Cardiac fibroblast (primary cell): ENCODE measurements at places on chromosomes 16 and 17.

- DNase-seq, result no peak
These were observed 3.3 kb downstream of the SLX4 start for GRCh38 chr16:3608069-3608468.

DNA sequence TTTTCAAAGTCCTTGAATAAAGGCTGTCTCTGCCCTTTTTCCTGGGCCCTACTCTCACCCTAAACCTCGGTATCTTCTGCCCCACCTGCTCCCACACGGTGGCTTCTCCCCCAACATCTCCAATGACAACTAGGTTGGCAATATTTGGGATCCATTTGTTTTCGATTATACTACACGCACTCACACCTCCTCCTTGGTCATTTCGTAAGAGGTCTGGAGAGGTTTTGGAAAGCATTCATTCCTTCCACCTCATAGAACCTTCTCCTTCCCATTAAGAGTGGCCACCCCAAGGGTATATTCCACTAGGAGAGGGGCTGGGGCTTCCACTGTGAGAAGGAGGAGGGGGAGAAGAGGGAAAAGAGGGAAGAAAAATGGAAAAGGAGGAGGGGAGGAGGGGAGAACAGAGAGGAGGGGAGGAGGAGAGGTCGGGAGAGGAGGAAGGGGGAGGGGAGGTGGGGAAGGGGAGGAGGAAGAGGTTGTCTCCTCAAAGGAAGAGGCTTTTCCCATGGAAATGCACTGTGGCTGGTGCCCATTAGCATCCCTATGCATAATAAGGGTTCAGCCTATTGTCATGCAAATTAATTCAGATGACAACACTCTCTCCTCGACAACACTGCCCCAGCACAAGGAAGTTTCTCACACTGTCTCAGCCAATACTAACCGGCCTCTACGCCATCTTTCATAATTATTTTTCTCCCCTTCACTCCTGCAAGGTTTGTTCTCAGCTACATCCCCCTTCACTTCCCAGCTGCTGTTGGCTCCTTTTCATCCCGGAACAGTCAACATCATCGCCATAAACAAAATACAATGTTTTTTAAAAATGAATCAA, 30.0 kb downstream of the SOX9 start:
- no peak for DNase-seq

DNA sequence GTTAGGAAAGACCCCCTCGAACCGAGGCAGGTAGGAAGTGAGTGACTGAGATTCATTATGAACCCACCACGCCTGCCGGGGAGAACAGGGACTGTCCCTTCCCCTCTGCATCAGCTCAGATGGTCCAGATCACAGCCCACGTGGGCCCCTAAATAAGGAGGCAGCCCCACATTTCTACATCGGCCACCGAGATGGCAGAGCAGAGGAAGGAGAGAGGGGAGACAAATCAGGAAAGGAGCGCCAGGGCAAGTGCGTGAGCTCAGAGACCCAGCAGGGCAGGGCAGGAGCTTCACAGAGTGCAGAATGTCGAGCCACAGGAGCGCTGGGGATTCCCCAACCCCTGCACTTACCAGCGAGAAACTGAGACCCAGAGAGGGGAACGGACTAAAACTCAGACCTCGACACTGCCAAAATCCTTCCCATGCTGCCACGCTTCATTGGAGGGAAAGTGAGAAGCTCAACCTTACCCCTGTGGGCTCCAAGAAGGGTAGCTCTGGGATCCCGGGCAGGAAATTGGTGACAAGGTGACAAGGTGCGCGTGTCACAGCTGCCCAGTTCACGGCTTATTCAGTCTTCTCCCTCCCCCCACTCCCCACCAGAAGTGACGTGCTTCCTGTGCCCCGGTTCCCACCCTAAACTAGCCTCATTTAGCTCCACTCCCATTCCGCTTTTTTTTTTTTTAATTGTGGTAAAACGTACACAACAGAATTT, at the start of gene ICAM2:
ICAM2 (minus strand) TSS at position 578 of the 711 bp plus-strand sequence. CDS start 13,942 bp downstream, outside the sequence.
- DNase-seq, result no peak

GRCh38 chr16:78889346-78889745, 711.2 kb downstream of the MAF start:
- DNase-seq, result no peak

DNA sequence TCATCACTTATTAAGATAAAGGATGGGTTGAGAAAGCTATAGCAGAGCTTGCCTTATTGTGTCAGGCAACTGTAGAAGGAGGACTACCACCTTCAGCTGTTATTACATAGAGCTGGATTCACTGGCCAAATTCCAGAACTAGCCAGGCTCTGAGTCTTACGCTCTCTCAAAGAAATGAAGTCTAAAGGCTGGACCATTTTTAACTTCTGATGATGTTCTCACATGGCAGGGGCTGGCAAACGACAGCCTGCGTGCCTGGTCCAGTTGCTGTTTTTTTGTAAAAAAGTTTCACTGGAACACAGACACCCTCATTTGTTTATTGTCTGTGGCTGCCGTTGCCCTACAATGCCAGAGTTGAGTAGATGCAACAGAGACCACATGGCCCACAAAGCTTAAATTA, 21.2 kb downstream of the TRAF4 start:
- DNase-seq, result no peak

- DNase-seq, result no peak
These were observed 49.9 kb upstream of the CPNE2 start for GRCh38 chr16:57042157-57043111.

GRCh38 chr16:495127-495748, 32.3 kb upstream of the CAPN15 start:
- DNase-seq, result peak; percentile 66

DNA sequence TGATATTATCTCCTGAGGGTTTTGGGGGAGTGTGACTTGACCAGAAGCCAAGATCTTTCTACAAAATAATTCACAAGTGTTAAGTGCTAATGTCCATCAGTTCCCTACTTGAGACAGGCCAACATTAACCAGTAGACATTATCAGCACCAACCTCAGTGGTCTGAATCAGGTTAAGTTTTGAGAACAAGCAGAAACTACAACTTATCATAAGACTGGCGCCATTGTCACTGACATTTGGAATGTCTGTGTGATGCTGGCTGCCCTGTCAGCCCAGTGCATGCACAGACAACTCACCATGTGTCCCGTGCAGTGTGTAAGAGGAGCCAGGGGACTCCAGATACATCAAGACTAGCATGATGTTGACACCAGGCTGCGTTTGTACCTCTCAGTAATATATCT, 76.8 kb downstream of the CCDC182 start:
- no peak for DNase-seq

GRCh38 chr17:80860101-80860671, 131.5 kb upstream of the CHMP6 start:
- DNase-seq, result no peak

GRCh38 chr16:4652561-4652960, 27.9 kb downstream of the MGRN1 start:
- no peak for DNase-seq

GRCh38 chr17:80920441-80920840, 71.2 kb upstream of the CHMP6 start:
- DNase-seq, result peak; percentile 71

- DNase-seq, result no peak
These were observed 3.2 kb downstream of the ACLY start for GRCh38 chr17:41915566-41915965.

- no peak for DNase-seq
These were observed 75.8 kb downstream of the WWOX start for GRCh38 chr16:78175287-78175686.

DNA sequence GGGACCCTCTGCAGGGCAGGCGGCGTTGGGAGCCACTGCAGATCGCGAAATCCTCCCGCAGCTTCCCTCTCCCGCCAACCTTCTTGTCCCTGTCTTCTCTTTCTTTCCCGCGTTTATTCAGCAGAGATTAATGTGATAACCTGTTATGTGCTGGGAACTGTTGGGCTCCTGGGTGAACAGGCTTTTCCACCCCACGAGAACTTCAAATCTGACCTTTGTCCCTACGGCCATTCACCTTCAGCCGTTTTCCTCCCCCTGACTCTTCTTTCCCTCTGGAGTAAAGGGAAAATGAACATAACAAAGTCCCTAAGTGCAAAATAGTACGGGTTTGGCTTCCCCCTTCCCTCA, 15.2 kb upstream of the KPNA2 start:
- DNase-seq, result no peak

DNA sequence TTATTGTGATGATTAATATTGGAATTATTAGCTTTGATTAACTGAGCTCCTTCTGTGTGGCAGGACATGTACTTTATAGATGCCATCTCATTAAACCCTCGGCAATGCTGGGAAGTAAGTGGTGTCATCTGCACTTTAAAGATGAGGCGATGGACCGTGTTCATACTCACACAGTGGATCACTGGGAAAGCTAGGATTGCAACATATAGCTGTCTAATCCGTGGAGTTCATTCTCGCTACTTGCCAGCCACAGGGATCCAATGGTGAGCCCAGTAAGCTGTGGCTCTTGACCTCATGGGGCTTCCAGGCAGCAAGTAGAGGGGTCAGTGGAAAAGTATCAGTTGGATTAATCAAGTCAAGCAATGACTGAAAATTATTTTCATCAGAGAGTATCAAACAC, 587.9 kb downstream of the CDH13 start:
- DNase-seq, result no peak

DNA sequence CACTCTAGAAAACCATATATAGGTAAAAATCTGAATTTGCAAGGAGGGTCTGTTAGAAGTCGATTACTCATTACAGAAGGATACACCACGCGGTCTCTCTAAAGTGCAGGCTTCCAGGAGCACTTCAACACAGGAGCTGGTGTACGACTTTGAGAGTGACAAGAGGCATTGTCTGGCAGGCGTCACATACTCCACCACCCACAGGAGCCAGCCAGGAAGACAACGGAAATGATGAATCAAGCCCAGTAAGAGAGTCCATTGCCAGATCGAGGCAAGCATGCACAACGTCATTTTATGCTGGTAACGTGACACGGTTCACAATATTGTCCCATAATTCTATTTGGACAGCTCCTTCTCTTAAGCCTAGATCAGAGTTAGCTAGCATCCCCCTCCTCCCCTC, 15.0 kb upstream of the CACNG4 start:
- no peak for DNase-seq

GRCh38 chr16:74776926-74777325, 2.3 kb upstream of the FA2H start:
- DNase-seq, result no peak

DNA sequence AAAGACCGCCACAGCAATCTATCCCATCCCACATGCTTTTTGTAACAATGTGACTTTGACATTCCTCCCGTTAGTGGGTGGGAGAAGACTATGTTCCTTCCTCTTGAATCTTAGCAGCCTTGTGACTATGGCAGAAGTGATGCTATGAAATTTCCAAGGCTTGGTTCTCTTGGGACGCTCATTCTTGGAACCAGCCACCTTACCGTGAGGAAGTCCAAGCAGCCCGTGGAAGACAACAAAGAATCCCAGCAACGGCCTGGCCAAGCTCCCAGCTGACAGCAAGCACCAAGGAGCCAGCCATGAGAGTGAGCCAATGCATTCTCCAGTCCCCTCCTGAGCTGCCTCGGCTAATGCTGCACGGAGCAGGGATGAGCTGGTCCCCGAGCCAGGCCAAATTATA, 62.3 kb downstream of the VPS53 start:
- no peak for DNase-seq

DNA sequence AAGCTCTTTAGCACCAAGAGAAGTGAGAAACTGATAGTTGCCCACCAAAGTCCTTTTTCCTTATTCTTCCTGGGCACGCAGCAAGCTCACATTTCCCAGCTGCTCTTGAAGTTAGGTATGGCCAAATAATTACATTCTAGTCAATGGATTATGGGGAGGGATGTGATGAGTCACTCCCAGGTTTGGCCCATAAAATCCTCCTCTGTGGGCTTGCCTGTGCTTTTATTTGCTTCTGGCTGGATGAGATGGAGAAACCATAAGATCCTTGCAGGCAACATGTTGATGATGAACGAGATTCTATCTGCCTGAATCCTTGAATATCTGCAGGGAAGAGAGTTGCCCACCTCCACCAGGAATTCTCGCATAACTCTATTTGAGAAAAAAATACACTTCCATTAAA, 568.3 kb upstream of the SALL1 start:
- DNase-seq, result no peak

DNA sequence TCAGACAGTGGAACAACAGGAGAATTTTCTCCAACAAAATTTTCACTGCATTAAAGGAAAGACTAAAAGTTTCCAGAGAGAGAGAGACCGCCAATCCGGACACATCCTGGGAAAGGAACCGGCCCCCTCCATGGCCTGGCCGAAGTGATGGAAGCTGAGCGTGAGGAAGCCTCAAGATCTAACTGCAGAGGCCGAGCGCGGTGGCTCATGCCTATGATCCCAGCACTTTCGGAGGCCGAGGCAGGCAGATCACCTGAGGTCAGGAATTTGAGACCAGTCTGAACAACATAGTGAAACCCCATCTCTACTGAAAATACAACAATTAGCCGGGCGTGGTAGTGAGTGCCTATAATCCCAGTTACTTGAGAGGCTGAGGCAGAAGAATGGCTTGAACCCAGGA, 3.9 kb downstream of the CTRB2 start:
- no peak for DNase-seq

DNA sequence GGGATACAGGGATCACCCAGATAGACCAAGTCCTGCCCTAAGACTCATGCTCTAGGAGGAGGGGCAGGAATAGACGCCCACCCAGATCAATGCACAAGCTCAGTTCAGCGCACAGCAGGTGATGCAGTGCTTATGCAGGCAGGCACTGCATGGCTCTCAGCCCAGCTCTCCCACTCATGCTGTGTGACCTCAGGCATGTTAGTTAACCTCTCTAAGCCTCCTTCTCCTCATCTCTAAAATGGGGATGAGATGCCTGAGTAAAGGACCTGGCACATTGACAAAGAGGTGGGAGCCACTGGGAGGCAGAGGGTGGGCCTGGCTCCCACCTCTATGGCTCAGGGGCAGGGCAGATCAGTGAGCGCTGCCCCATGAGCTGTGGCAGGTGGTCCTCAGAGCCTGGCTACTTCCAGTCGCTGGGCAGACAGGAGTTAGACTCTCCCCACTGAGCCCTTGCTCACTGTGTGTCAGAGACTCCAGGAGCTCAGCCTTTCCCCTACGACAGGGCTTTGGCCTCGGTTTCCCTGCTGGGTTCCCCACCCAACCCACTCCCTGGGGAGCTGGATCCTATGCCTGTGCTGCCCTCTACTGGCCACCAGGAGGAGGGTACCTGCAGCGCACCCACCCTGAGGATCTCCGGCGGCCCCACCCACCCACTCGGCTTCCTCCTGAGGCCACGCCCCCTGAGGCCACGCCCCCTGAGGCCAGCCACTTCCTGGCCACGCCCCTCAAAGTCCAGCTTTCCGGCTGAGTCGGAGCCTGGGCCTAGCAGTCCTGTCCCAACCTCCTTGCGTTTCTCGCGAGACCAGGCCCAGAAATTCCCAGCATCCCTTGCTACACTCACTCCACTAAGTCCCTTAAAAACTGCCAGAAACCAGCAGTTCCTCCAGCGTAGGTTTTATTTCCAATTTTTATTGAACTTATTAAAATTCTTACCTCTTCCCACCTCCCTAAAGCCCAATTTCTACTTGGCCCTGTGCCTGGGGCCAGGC, 196.1 kb downstream of the GSG1L start:
- peak; percentile 83 for DNase-seq

GRCh38 chr16:10552998-10553491, 27.4 kb downstream of the EMP2 start:
- DNase-seq, result no peak

- DNase-seq, result peak; percentile 85
These were observed 81.7 kb downstream of the CYB561 start for GRCh38 chr17:63364387-63364786.

GRCh38 chr16:85461022-85461813, 151.9 kb upstream of the GSE1 start:
- DNase-seq, result peak; percentile 55
